ENCODE measurements at places on chromosomes 7 and 10. TPM values are rescaled to one million over a fixed set of nuclear protein-coding genes. Genes with fewer than 3 reads are reported as not detected.
A peak's percentile ranks its signal among the peaks of the same experiment; 100 is the strongest.

DNA sequence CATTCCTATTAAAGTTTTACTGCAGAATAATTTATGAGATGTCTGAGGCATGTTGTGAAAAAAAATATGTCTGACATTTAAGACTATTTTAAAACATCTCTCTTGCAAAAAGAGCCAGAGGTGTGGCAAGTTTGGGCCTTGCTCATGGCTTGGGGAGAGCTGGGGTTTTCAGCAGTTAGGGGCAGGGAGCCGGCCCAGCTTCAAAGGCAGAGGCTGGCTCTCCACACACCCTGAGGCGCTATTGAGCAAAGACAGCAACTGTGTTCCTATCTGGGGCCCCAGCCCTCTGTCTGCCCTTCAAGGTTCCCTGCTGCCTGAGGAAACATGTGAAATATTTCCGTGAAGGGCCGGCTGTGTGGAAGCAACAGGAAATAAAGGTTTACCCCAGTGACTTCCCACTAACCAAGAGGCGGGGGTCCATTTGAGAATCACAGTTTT is 94.0 kb downstream of the SORBS1 start:
- DNase-seq = no peak

DNA sequence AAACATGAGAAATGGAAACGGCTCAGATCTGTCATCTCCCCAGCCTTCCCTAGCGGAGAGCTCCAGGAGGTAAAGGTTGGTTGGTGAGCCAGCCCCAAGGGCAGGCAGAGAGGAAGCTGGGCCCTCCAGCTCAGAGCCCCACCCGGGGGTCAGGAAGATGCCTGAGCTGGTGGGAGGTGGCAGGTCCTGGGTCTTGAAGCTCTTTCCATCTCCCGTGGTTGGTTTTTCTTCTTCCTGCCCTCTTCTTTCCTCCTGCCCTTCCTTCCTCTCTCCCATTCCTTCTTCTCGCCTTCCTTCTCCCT is 384.2 kb upstream of the FOXK1 start:
- no peak for DNase-seq

- no peak for DNase-seq
Observed at GRCh38 chr7:79734181-79734580, 280.7 kb upstream of the MAGI2 start.

DNA sequence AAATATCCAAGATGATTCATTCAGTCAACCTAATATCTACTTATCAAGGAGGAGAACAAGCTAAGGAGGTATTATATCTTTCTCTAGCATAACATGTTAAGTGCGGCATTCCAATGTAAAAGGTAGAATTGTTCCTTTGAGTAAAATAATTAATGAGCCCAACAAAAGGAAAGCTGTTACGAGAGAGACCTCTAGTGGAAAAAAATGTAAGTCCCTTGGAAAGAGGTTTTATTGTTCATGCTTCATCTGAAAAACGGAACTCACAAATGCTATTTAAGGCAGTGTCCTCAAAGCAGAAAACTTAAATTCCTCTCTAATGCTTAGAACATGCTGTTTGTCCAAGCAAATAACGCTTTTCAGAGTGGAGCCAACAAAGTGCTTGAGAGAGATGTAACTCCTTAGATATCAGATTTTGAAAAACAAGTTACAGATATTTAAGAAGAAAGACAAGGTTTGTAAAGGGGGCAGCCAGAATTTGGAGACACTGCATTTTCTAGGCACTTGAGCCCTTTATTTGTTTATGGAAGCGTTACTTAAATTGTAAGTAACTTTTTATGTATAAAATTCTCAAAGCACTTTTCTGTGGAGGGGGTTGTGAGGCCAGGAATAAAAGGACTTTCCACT is 119.9 kb downstream of the TFEC start:
- peak; percentile 20 for DNase-seq

GRCh38 chr7:2726316-2727018 is 38.5 kb downstream of the AMZ1 start:
- DNase-seq = no peak

- DNase-seq = no peak
Observed at GRCh38 chr10:85235258-85235657, 906.9 kb downstream of the CCSER2 start.

DNA sequence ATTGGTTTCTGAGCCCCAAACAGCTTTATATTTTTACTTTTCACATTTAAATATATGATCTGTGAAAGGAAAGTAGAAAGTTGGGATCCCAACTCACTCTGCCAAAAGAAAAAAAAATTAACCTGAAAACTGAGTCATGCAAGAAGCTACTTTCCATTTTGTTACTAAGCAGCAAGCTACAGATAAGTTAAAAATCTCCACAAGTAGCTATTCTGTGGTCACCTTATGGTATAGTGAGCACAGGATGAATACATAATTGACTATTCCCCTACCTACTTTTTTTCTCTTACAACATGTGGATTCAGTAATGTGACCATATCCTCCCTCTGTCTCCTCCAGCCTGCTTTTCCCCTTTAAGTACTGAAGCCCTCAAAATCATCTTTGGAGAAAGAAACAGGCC is 30.3 kb upstream of the CREB3L2 start:
- no peak for DNase-seq

DNA sequence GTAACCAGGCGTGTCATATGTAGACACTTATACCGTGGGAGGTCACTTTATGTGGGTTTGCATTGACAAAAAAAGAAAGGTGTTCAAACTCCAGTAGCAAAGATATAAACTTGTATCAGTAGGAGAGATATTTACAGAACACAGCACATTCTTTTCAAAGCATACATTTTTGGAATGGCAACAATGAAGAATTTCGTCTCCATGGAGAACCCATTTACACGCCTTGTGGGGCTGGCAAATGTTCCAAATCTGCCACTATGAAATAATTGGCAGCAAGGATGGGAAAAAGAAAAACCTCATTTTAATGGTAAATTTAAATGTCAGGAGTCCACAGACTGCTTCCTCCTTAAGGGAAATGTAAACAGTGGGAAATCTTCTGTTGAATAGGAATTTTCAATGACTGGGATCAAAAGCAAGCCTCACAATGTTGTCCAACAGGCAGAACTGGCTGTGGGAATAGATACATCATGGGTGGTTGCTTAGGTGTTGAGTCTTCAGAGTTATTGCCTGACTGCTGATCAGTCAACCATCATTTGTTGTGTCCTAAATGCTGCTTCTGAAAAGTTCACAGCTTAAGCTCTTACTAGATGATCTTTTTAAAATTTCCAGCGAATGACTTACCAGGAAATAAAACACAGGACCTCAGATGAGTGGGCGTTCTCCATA is 256.6 kb upstream of the SEMA3C start:
- no peak for DNase-seq

DNA sequence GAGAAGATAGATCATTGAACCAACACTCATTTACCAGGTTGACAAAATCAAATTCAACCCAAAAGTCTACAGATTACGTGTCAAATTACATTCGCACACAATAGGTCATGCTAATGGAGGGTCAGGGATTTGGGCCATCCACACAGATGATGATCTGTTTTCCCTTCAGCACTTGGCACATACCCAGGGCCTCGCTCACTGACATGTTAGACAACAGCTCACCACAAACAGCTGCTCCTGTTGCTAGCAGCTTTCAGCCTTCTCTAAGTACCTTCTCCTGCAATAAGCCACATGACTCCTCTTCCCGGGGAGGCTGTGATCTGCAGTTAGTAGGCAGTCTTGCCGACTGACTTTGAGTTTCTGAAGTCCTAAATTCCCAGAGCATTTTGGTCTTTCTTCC is 18.4 kb downstream of the NKX2-3 start:
- no peak for DNase-seq

GRCh38 chr7:94375691-94376090 is 19.0 kb upstream of the COL1A2 start:
- no peak for DNase-seq

The TMEM72 gene
- polyA plus RNA-seq = 0.07 TPM

The XRCC2 gene
- 0.64 TPM for polyA plus RNA-seq

The ANKRD61 gene
- polyA plus RNA-seq = 0.21 TPM

The RET gene
- polyA plus RNA-seq = 0.37 TPM

All from thymus (tissue), 14 donors.